ENCODE measurements at places on chromosomes 4 and X. TPM values are rescaled to one million over a fixed set of nuclear protein-coding genes. Genes with fewer than 3 reads are reported as not detected.

DNA sequence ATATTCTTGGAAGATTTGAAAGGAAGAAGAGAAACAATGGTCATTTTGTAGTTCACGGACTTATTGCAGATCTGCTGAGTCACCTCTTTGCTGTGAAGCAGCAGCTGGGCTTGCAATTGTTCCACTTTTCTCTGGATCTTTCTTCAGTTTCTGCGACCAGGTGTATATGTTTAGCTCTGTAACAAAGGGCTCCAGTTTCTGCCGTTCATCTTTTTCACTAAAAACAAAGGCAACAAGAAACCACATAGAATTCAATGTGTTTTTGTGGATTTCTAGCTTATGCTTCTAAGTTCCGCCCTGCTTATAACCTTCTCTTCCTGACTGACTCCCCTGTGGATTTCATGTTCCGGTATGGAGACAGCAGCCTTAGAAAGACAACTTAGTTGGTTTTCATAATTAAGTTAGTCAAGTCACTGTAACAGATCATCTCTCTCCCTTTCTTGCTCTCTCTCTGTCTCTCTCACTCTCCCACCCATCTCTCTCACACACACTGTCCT lies 121.6 kb upstream of the EPHA5 start:
- H3K36me3 ChIP-seq, result no peaks in the 10 kb centered on the region
- peak; percentile 35 for DNase-seq
- H3K4me3 ChIP-seq, result peak overlapping the region; percentile 31

- H3K4me3 ChIP-seq, result peak overlapping the region; percentile 96
- no peak overlapping the region for H3K27ac ChIP-seq
- no peak for DNase-seq
- H3K36me3 ChIP-seq, result no peaks in the 10 kb centered on the region
Measured at GRCh38 chrX:119690921-119691716, 1.8 kb downstream of the SEPTIN6 start.

DNA sequence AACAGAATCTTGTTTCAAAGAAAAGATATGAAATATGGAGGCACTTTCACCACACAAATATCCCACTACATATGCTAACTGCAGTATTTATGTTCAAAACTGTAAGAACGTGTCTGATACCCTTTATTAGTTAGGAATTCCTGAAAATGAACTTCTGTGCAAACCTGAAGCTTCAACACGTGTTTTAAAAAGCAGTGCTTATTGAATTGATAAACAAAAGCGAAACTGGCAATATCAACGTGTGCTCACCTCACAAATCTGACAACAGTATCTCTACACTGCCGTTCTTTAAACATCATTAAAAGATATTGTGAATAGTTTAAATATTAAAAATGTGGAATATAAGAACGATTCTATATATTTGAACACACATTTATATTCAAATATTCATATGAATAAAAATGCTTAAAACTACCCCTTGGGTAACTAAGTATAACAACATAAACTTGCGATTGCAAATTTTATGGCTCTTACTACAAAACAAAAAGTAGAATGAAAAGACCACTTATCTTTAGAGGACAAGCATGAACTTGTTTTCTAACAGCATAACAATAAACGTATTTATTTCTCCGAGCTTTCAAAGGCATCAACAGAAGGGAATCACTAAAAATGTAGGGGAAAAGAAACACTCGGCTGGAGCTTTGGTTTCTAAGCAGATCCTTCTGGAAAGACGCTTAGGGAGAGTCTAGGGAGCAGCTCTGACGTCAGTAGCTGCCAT lies at the start of gene LRP2BP:
TSS of gene LRP2BP (minus strand) at position 687 of the 718 bp plus-strand sequence. CDS start 17,738 bp downstream, outside the sequence.
- peak within 1 kb of the TSS; percentile 76 for H3K4me3 ChIP-seq
- no peaks in the 10 kb centered on the region for H3K36me3 ChIP-seq
- H3K27me3 ChIP-seq, result no peaks in the 10 kb centered on the region
- H3K4me1 ChIP-seq, result no peaks in the 10 kb centered on the region
- peak within 1 kb of the TSS; percentile 79 for H3K27ac ChIP-seq

DNA sequence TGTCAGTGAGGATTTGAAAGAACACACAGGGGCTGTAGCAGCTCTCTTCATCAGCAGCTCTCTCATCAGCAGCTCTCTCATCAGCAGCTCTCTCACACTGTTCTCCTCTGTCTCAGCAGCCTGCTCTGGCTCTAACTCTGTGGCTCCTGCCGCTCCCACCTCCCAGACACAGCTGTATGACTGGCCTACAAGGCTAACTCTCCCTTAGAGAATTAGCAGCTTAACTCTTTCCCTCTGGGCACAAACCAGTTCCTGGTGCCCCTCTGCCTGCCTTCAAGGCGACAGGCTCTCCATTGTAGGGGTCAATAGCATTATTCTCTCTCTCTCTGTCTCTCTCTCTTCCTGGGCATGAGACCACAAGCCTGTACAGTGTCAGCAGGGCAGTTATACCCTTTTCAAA lies 385.6 kb upstream of the PCDH10 start:
- no peak for DNase-seq
- no peaks in the 10 kb centered on the region for H3K36me3 ChIP-seq

The RENBP gene
- 0.18 TPM for total RNA-seq

- peak; percentile 49 for DNase-seq
- no peaks in the 10 kb centered on the region for H3K27me3 ChIP-seq
Measured at GRCh38 chr4:126405369-126405982, 1090.7 kb downstream of the FAT4 start.

DNA sequence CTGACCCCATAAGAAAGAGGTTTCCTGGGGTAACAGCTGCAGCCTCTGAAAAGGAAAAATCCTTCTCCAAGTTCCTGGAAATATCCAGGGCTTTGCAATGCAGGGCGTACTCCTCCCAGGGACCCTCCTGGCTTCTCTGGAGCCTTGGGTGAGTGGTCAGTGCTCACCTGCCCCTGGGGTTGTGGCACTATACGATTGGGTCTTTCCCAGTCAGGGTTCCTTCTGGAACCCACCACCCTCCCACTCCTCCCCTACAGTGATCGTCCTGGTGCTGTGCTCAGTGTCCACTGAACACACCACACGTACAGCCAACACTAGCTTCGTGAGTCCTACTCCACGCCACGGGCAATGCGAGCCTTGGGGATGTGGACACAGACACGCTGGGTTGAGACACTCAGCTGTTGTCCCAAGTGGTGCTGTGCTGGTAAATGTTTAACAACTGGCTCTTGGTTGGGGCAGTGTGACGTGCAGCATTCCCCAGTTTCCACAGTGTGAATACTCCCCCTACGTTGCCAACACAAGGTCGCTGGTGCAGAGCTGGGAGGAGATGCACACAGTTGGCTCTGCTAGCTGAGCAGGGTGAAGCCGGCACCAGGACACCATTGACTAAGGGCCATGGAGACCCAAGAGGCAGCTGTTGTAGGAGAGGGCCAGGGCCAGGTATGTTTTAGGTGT lies 65.4 kb downstream of the HTRA3 start:
- H3K4me3 ChIP-seq, result no peak overlapping the region
- no peaks in the 10 kb centered on the region for H3K36me3 ChIP-seq
- no peak overlapping the region for H3K27ac ChIP-seq
- H3K27me3 ChIP-seq, result no peaks in the 10 kb centered on the region
- no peak for DNase-seq

DNA sequence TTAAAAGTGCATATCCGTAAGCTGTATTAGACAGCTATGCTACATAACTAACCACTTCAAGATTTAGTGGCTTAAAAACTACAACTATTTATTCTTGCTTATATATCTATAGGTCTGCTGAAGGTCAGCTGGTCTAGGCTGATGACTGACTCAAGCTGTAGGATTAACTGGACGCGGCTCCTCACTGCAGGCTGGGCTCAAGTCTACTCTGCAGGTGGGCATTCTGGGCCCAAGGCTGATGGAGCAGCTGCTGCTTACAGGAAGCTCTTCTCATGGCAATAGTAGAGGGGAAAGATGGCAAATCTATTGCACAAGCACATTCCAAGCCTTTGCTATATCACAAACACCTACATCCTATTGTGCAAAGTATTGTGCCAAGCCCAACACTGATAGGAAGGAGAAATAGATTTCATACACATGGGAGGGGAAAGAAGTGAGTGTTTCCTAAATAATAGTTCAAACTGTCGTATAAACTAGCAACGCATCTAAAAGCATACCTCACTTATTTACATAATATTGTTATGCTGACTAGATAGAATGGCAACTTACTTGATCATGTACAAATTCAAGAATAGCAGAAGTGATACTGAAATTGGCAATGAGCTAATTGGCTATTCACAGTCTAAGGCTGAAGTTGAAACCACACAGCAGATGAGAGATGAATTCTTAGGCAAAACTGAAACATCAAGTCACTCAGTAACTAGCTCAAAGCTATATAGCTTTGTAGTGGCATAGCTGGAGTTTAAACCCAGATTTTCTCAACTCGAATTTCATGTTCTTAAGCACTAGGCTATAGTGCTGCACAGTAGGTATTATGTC lies 263.8 kb downstream of the NKX6-1 start:
- no peaks in the 10 kb centered on the region for H3K4me1 ChIP-seq
- no peak for DNase-seq
- H3K27me3 ChIP-seq, result no peaks in the 10 kb centered on the region
- H3K27ac ChIP-seq, result no peak overlapping the region
- H3K36me3 ChIP-seq, result no peaks in the 10 kb centered on the region

DNA sequence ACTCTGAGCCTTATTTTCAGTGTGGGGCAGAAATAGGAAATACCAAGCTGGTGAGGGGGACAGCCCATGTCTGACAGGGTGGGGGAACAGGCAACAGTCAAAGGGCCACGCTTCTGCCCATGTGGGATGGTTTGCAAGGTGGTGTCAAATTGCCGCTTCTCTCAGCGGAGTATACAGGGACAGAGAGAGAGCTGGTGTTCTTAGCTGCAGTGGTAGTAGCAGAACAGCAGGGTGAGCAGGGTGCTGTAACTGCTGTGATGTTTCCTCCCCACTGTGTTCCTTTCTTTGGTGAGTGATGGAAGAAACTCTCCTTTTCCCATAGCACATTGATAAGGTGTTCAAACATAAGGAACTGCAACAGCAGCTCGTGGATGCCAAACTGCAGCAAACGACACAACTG lies 37.9 kb downstream of the RBBP7 start:
- peaks cover 6% of the 10 kb centered on the region for H3K4me1 ChIP-seq
- H3K27ac ChIP-seq, result no peak overlapping the region
- no peak for DNase-seq
- H3K36me3 ChIP-seq, result peaks cover 34% of the 10 kb centered on the region
- H3K27me3 ChIP-seq, result no peaks in the 10 kb centered on the region
- H3K4me3 ChIP-seq, result no peak overlapping the region

The SHROOM4 gene
- total RNA-seq, result 6.8 TPM

DNA sequence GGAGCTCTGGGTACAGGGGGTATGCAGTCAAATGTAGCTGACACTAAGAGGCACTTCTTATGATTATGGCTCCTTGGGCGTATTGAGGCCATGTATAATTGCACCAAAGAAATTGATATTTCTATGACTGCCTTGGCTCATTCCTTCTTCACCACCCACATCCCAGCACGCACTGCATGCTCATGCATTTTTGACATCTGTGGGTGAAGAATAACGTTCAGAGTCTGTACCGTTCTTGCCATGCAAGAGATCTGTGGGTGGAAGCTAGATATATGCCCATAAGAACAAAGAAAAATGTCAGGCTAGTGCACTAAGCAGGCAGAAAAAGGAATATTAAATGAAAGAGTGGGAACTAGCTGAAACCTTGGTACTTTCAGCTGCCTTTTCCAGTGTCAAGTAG lies 93.4 kb downstream of the EMCN start:
- H3K27me3 ChIP-seq, result no peaks in the 10 kb centered on the region
- no peak for DNase-seq
- H3K4me1 ChIP-seq, result peaks cover 7% of the 10 kb centered on the region
- H3K36me3 ChIP-seq, result no peaks in the 10 kb centered on the region
- no peak overlapping the region for H3K27ac ChIP-seq

The TKTL2 gene
- total RNA-seq, result not detected

GRCh38 chr4:109091727-109092409 lies 210.6 kb downstream of the COL25A1 start:
- H3K4me1 ChIP-seq, result no peaks in the 10 kb centered on the region
- H3K27ac ChIP-seq, result no peak overlapping the region
- no peaks in the 10 kb centered on the region for H3K36me3 ChIP-seq
- no peak overlapping the region for H3K4me3 ChIP-seq

GRCh38 chr4:13331827-13332226 lies 152.3 kb downstream of the RAB28 start:
- no peak overlapping the region for H3K27ac ChIP-seq
- no peak overlapping the region for H3K4me3 ChIP-seq
- no peaks in the 10 kb centered on the region for H3K36me3 ChIP-seq
- no peaks in the 10 kb centered on the region for H3K27me3 ChIP-seq

GRCh38 chr4:46124773-46125413 lies 1.0 kb upstream of the GABRG1 start:
- no peaks in the 10 kb centered on the region for H3K4me1 ChIP-seq
- no peak overlapping the region for H3K4me3 ChIP-seq
- H3K27me3 ChIP-seq, result peaks cover 6% of the 10 kb centered on the region
- peak; percentile 69 for DNase-seq
- no peaks in the 10 kb centered on the region for H3K36me3 ChIP-seq
- H3K27ac ChIP-seq, result no peak overlapping the region

The UGT2B11 gene
- not detected for total RNA-seq

The HS3ST1 gene
- total RNA-seq, result not detected

The SLITRK2 gene
- not detected for total RNA-seq

DNA sequence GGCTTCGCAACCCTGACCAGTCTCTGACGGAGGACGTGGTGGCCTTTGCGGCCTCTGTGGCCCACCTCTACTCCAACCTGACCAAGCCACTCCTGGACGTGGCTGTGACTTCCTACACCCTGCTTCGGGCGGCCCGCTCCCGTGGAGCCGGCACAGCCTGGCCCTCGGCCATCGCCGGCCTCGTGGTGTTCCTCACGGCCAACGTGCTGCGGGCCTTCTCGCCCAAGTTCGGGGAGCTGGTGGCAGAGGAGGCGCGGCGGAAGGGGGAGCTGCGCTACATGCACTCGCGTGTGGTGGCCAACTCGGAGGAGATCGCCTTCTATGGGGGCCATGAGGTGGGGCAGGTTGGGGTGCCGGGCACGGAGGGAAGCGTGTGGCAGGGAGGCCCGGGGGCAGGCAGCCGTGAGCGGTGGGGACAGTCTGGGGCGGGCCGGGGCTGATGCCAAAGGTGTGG lies 1.2 kb downstream of the ABCD1 start:
- H3K27ac ChIP-seq, result peak overlapping the region; percentile 80
- H3K4me1 ChIP-seq, result peaks cover 11% of the 10 kb centered on the region
- H3K27me3 ChIP-seq, result no peaks in the 10 kb centered on the region

The ADH1C gene
- not detected for total RNA-seq

The HTR2C gene
- 0.05 TPM for total RNA-seq

The CD40LG gene
- not detected for total RNA-seq

GRCh38 chr4:41400296-41400695 lies 137.7 kb upstream of the LIMCH1 start:
- no peak for DNase-seq
- H3K4me1 ChIP-seq, result no peaks in the 10 kb centered on the region
- H3K36me3 ChIP-seq, result no peaks in the 10 kb centered on the region
- H3K27me3 ChIP-seq, result no peaks in the 10 kb centered on the region
- H3K4me3 ChIP-seq, result no peak overlapping the region

The APELA gene
- total RNA-seq, result not detected

DNA sequence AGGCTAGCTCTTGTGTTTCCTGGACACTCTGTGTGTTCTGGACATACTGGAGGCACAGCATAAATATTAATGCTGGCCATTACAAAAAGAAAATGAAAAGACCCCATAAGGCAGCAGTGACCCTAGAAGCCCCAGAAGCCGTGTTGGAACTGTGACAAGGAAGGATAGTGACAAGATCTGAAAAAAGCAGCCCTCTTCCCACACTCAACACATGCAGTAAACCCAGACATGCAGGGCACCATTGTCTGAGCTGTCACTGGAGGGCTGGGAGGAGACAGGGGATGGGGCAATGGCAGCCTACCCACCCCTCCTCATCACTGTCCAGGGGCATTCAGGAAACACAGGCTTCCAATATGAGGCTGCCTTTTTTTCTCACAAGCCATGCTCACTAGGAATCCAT lies 6.5 kb downstream of the TRIM2 start:
- no peak for DNase-seq
- H3K27me3 ChIP-seq, result no peaks in the 10 kb centered on the region
- peaks cover 2% of the 10 kb centered on the region for H3K36me3 ChIP-seq
